Endodermal cell (in vitro differentiated cells): ENCODE measurements at places on chromosomes 7 and 10. TPM values are rescaled to one million over a fixed set of nuclear protein-coding genes. Genes with fewer than 3 reads are reported as not detected.

- H3K27me3 ChIP-seq = no peaks in the 10 kb centered on the region
- H3K36me3 ChIP-seq = no peaks in the 10 kb centered on the region
- peaks cover 5% of the 10 kb centered on the region for H3K4me1 ChIP-seq
- DNase-seq = peak; percentile 94
- no peak overlapping the region for H3K4me3 ChIP-seq
- no peak overlapping the region for H3K27ac ChIP-seq
Observed at GRCh38 chr10:113563306-113564088, 10.6 kb downstream of the HABP2 start.

DNA sequence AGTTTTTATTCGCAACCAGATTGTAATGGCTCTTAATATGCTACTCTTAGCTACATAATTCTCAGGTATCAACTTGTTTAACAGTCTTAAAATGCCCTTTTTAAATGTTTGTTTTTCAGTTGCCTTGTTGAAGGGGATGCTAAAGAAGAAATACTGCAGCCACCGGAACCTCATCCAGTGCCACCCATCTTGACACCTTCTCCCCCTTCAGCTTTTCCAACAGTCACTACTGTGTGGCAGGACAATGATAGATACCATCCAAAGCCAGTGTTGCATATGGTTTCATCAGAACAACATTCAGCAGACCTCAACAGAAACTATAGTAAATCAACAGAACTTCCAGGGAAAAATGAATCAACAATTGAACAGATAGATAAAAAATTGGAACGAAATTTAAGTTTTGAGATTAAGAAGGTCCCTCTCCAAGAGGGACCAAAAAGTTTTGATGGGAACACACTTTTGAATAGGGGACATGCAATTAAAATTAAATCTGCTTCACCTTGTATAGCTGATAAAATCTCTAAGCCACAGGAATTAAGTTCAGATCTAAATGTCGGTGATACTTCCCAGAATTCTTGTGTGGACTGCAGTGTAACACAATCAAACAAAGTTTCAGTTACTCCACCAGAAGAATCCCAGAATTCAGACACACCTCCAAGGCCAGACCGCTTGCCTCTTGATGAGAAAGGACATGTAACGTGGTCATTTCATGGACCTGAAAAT is 69.5 kb upstream of the RSBN1L start:
- H3K36me3 ChIP-seq = peaks cover 93% of the 10 kb centered on the region
- DNase-seq = no peak
- H3K4me1 ChIP-seq = peaks cover 3% of the 10 kb centered on the region
- no peak overlapping the region for H3K27ac ChIP-seq

Gene STN1
- total RNA-seq = 19.9 to 24.7 TPM (median 21.5 TPM) in 3 replicates

DNA sequence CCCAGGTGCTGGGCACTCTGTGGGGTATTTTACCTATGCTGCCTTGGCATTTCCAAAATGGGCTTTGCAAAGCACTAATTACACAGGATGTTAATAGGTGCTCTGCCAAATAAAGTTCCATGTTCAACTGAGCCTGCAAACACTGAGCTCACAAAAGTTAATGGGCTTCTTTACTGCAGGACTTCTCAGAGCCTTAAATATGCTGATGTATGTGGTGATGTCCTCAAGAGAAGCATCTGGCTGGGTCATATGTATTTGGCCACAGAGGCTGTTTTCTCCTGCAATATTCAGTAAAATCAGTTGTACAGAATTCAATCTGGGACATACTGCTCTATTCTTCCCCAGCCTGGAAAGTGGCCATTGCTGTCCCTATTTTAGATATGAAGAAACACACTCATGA is 31.3 kb downstream of the GRID1 start:
- no peaks in the 10 kb centered on the region for H3K4me1 ChIP-seq
- no peak overlapping the region for H3K27ac ChIP-seq
- no peak for DNase-seq
- H3K36me3 ChIP-seq = no peaks in the 10 kb centered on the region
- no peaks in the 10 kb centered on the region for H3K27me3 ChIP-seq
- H3K4me3 ChIP-seq = no peak overlapping the region

Gene TMEM72
- total RNA-seq = 0.13 TPM in 1 of 3 replicates, not detected in the others

- peaks cover 13% of the 10 kb centered on the region for H3K36me3 ChIP-seq
- H3K27ac ChIP-seq = peak overlapping the region; percentile 94
- no peak overlapping the region for H3K4me3 ChIP-seq
- peak; percentile 97 for DNase-seq
Observed at GRCh38 chr10:71840177-71840957, 10.7 kb downstream of the PSAP start.

Gene UPK3B
- 0.93 to 2.3 TPM (median 1.1 TPM) in 3 replicates for total RNA-seq

Gene FAM25A
- total RNA-seq = not detected in 3 replicates

Gene SGCE
- total RNA-seq = 28.5 and 40.9 TPM in 2 replicates

Gene WDR86
- total RNA-seq = 69.8 and 94.2 TPM in 2 replicates

- no peak for DNase-seq
- H3K4me1 ChIP-seq = no peaks in the 10 kb centered on the region
- peaks cover 39% of the 10 kb centered on the region for H3K36me3 ChIP-seq
Observed at GRCh38 chr7:107543338-107543993, 20.3 kb downstream of the COG5 start.

- H3K27ac ChIP-seq = no peak overlapping the region
- no peak overlapping the region for H3K4me3 ChIP-seq
- H3K4me1 ChIP-seq = no peaks in the 10 kb centered on the region
- peak; percentile 23 for DNase-seq
- no peaks in the 10 kb centered on the region for H3K36me3 ChIP-seq
Observed at GRCh38 chr7:45150199-45150598, 7.4 kb upstream of the RAMP3 start.

GRCh38 chr7:95286096-95286495 is 38.2 kb downstream of the PON1 start:
- no peaks in the 10 kb centered on the region for H3K27me3 ChIP-seq
- peaks cover 23% of the 10 kb centered on the region for H3K36me3 ChIP-seq
- H3K4me1 ChIP-seq = no peaks in the 10 kb centered on the region
- H3K27ac ChIP-seq = no peak overlapping the region
- no peak overlapping the region for H3K4me3 ChIP-seq

Gene DBF4
- total RNA-seq = 35.5 to 80.5 TPM (median 63.2 TPM) in 3 replicates

DNA sequence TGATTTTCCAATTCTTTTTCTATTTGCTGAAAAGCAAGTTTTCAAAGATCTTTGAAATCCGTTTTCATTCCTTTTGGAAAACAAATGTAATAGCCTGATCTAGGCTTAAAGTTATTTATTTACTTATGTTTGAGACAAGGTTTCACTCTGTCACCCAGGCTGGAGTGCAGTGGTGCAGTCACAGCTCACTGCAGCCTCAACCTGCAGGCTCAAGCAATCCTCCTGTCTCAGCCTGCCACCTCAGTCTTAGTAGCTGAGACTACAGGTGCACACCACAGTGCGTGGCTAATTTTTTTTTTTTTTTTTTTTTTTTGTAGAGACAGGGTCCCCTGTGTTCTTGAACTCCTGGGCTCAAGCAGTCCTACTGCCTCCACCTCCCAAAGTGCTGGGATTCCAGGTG is 4.6 kb downstream of the ST7 start:
- H3K27me3 ChIP-seq = peaks cover 13% of the 10 kb centered on the region
- no peak overlapping the region for H3K4me3 ChIP-seq
- no peak overlapping the region for H3K27ac ChIP-seq
- DNase-seq = no peak

DNA sequence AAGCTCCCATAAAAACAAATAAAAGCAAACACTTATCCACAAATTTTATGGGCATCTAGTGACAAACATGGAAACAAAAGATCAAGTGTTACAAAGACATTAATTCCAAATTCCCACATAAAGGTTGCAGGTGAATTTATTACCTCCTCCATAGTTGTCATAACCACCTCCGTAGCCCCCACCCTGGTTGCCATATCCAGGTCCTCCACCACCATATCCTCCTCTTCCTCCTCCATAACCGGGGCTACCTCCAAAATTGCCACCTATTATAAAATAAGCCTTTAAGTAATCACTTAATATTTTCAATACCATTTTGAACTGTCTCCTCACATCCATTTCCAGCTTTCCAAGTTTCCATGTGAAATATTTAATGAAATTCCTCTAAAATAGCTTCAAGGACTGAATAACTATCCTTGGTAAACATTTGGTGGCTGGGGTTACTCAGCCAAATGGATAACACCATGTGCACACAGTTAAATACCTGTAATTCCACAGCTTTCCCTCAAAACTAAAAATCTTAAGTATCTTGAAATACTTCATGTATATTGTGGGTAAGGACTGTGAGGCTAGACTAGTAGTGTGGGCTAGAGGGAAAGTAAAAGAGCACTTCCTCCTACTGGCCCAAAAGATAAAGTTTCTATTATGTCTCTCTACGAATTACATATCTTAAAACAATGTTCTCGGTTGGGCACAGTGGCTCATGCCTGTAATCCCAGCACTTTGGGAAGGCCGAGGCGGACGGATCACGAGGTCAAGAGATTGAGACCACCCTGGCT is 6.9 kb downstream of the HNRNPA2B1 start:
- no peak overlapping the region for H3K27ac ChIP-seq
- DNase-seq = no peak
- H3K4me3 ChIP-seq = peak overlapping the region; percentile 64
- H3K36me3 ChIP-seq = peaks cover 97% of the 10 kb centered on the region
- H3K4me1 ChIP-seq = peaks cover 5% of the 10 kb centered on the region

- no peak for DNase-seq
- no peak overlapping the region for H3K4me3 ChIP-seq
- no peaks in the 10 kb centered on the region for H3K36me3 ChIP-seq
- no peaks in the 10 kb centered on the region for H3K27me3 ChIP-seq
- no peak overlapping the region for H3K27ac ChIP-seq
Observed at GRCh38 chr7:140018125-140019043, 44.4 kb downstream of the PARP12 start.

Gene PRPS1L1
- total RNA-seq = not detected in 2 replicates

DNA sequence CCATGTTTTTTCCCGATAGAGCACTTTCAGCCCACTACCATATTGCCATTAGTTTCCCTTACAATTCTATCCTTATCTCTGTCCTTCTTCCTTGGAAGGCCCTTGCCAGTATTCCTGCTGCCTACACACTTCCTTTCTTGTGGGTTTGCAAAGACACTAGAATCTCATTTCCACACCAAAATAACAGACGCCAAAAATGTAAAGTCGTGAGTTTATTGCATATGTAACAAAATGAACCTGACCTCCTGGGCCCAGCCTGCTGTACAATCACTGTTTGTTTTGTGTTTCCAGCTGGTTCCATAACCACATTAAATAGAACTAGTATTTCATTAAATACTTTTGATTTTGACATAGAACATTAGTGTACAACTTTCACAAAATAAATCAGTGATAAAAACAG is 116.7 kb downstream of the SMURF1 start:
- no peak overlapping the region for H3K27ac ChIP-seq
- H3K27me3 ChIP-seq = no peaks in the 10 kb centered on the region
- no peaks in the 10 kb centered on the region for H3K4me1 ChIP-seq
- peaks cover 56% of the 10 kb centered on the region for H3K36me3 ChIP-seq
- no peak overlapping the region for H3K4me3 ChIP-seq

GRCh38 chr10:72980348-72980747 is 25.7 kb upstream of the PLA2G12B start:
- H3K27ac ChIP-seq = no peak overlapping the region
- H3K27me3 ChIP-seq = no peaks in the 10 kb centered on the region
- H3K4me1 ChIP-seq = no peaks in the 10 kb centered on the region
- no peak overlapping the region for H3K4me3 ChIP-seq
- DNase-seq = no peak

- no peak overlapping the region for H3K4me3 ChIP-seq
- DNase-seq = no peak
- no peaks in the 10 kb centered on the region for H3K27me3 ChIP-seq
- H3K36me3 ChIP-seq = no peaks in the 10 kb centered on the region
- H3K27ac ChIP-seq = no peak overlapping the region
Observed at GRCh38 chr7:50149369-50149768, 56.3 kb upstream of the ZPBP start.

GRCh38 chr7:155749578-155749977 is 62.7 kb downstream of the SHH start:
- peaks cover 15% of the 10 kb centered on the region for H3K4me1 ChIP-seq
- no peak overlapping the region for H3K4me3 ChIP-seq
- H3K27me3 ChIP-seq = no peaks in the 10 kb centered on the region
- no peak for DNase-seq
- no peak overlapping the region for H3K27ac ChIP-seq

GRCh38 chr10:988667-989545 is 672 bp downstream of the GTPBP4 start:
- no peaks in the 10 kb centered on the region for H3K4me1 ChIP-seq
- peak overlapping the region; percentile 61 for H3K27ac ChIP-seq
- DNase-seq = no peak
- H3K36me3 ChIP-seq = peaks cover 38% of the 10 kb centered on the region
- peak overlapping the region; percentile 87 for H3K4me3 ChIP-seq

DNA sequence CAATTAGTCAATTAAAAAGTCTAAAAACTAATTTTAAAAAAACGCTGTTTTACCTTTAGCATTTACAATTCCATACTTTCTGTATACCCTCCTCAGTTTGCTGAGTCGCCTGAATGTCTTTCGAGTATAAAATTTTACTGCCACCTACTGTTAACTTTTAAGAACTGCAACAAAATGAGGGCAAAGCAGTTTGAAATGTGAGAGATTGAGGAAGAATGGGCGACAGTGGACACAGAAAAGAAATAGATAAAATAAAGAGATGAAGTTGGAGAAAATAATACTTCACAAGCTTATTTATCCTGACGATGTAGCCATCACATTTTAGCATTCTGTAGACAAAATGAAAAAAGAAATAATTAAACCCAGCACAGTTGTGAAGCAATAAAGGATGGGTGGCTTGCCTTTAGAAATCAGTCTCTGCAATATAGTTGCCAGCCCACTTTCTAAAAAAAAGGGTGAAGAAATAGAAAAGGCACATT is 110.8 kb upstream of the PTN start:
- no peaks in the 10 kb centered on the region for H3K27me3 ChIP-seq
- H3K36me3 ChIP-seq = no peaks in the 10 kb centered on the region
- DNase-seq = no peak

Gene HDAC9
- 1.5 to 2.0 TPM (median 1.5 TPM) in 3 replicates for total RNA-seq

Gene PDE6C
- not detected in 2 replicates for total RNA-seq

GRCh38 chr7:79923953-79924352 is 210.7 kb upstream of the GNAI1 start:
- no peaks in the 10 kb centered on the region for H3K36me3 ChIP-seq
- no peaks in the 10 kb centered on the region for H3K4me1 ChIP-seq
- H3K27me3 ChIP-seq = no peaks in the 10 kb centered on the region
- DNase-seq = no peak
- no peak overlapping the region for H3K27ac ChIP-seq

Gene ACTR3C
- 0.36 and 0.92 TPM in 2 replicates for total RNA-seq

Gene GARIN1A
- 0.63 and 0.64 TPM in 2 replicates for total RNA-seq

Gene LIPM
- total RNA-seq = not detected in 3 replicates

Gene GALNT17
- total RNA-seq = 48.4 and 61.3 TPM in 2 replicates

Gene LRIT2
- not detected in 3 replicates for total RNA-seq

Gene SNCG
- 0.54 to 0.97 TPM (median 0.60 TPM) in 3 replicates for total RNA-seq
